ENCODE measurements at places on chromosomes 5 and 9.

GRCh38 chr9:32867026-32867425, 83.7 kb downstream of the TMEM215 start:
- no peak for DNase-seq

DNA sequence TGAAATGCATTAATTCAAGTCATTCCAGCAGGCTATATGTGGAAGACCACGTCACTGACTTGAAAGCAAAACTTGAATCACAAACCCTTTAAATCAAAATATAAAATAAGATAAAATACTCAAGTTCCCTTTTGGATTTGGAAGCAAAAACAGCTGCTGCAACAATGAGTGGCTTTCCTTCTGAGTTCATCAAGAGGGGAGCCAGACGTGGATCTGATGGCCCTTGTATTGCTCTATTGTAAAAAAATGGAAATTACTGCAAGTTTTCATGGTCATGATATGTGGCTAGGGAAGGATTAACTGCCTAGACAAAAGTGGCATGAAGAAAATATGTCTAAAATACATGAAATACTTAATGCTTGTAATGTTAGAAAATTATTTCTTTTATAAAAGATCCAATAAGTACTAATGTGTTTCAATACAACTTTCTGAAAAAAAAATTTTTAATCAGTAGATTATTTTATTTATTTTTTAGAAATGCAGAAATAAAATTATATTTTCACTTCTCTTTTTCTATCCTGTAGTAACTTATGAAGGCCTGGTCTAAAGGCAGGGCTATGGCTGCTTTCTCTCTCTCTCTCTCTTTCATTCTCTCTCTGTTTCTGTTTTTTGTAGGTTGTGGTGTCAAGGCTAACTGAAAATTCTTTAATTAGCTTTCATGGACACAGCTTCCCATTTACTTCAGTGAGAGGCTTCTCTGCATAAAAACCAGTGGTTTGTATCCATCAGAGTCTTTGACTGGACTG, 24.0 kb downstream of the LIX1 start:
- DNase-seq: no peak

DNA sequence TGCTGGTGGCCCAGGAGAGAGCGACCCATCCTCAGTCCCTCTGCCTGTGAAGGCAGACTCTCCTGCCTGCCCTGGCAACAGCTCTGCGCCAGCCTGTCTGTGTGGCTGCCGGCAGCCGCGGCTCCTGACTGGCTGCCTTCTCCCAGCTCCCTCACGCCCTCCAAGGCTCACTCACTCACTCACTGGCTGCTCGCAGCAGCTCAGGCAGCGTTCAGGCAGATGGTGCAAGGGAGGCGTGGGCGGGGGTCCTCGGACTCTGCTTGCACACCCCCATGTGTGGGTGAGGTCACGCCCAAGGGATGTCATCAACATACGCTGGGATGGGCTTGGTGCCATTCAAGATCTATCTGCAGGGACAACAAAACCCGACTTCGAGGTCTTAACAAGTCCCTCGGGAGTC, 66.7 kb downstream of the DAB2IP start:
- DNase-seq: no peak

DNA sequence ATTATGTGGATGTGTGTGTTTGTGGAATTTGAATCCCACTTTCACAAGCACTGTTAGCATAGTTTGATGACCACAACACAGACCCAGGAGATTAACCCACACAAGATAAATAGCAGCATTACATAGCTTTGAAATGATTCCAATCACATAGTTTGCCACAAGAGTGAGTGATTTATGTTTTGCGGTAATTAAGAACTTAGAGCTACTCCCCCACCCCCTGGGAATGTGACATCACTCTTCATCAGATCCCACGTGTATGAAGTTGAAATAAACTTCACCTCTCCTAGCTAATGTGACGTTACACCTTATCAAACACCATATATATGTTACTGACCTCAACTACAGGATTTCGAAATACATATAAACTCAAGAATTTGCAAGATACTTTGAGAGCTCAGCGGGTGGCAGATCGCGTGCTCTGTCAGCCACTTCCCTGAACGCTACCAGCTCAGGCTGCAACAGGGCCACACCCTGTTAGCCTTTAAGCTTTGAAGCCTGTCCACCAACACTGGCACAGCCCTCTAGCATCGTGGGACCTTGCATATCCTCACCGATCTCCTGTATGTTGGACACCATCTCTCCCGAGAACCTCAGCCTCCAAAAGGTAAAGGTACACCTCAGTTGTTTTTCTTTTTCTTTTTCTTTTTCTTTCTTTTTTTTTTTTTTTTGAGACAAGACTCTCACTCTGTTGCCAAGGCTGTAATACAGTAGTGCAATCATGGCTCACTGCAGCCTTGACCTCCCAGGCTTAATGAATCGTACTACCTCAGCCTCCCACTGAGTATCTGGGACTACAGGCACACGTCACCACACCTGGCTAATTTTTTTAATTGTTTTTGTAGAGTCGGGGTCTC, 1.7 kb upstream of the AGTPBP1 start:
- peak; percentile 85 for DNase-seq

- peak; percentile 91 for DNase-seq
These were observed 55.9 kb upstream of the STXBP1 start for GRCh38 chr9:127555840-127556820.

DNA sequence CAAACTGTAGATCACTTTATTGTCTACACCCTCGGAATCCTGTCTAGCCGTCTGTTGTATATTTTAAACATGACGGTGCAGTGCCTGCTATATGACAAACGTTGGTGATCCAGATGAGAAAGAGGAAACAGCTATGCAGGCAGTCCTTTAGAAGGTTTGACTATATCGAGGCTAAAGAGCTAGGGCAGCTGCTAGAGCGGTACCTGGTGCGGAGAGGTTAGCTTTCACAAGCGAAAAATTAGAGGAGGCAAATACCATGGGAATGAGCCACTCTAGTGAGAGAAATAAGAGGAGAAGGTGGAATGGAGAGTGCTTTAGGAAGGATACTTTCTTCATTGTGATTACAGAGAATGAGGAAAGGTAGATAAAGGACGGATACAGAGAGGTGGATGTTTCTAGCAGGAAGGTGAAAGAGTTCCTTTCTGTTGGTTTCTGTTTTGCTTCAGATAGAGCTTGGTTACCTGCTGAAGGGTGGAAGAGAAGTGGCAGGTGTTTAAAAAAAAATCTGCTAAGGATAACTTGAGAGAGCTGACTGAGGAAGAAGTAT, 959 bp upstream of the FBXL17 start:
- DNase-seq: no peak

DNA sequence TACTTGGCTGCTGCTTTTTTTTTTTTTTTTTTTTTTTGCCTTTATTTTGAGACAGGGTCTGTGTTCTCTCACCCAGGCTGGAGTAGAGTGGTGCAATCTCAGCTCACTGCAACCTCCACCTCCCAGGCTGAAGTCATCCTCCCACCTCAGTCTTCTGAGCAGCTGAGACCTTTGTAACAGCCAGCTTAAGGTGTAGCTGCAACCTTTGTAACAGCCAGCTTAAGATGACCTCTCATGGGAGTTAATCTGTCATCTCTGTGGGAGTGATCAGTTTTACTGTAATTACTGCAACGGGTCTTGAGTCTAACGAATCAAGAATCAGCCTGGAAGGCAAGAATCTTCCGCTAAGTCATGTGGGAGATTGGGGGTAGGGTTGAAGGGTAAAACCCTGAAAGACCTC, 31.6 kb upstream of the SNX2 start:
- DNase-seq: no peak

All from astrocyte of the cerebellum (primary cell).